ENCODE measurements at places on chromosomes 16 and 17. TPM values are rescaled to one million over a fixed set of nuclear protein-coding genes. Genes with fewer than 3 reads are reported as not detected.
A peak's percentile ranks its signal among the peaks of the same experiment; 100 is the strongest.

DNA sequence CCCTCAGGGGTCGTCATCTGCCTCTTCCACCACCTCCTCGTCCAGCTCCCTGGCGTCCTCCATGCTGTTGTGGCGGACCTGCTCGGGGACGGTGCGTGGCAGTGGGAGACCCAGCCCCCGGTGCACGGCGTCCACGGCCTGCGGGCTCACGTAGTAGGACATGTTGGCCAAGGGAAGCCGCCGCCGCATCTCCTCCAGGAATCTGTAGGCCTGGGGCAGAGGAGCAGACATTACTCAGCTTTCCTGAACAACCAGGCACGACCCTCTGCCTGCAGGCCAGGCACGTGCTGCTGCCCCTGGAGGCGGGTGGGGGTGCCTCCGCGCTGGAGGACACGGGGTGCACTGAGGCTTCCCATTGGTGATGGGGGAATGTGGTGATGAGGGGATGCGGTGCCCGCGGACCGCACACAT is 17.8 kb downstream of the TELO2 start:
- no peak for DNase-seq
- H3K4me1 ChIP-seq, result peaks cover 44% of the 10 kb centered on the region
- H3K4me3 ChIP-seq, result no peak overlapping the region
- H3K27me3 ChIP-seq, result no peaks in the 10 kb centered on the region
- H3K27ac ChIP-seq, result peak overlapping the region; percentile 97

DNA sequence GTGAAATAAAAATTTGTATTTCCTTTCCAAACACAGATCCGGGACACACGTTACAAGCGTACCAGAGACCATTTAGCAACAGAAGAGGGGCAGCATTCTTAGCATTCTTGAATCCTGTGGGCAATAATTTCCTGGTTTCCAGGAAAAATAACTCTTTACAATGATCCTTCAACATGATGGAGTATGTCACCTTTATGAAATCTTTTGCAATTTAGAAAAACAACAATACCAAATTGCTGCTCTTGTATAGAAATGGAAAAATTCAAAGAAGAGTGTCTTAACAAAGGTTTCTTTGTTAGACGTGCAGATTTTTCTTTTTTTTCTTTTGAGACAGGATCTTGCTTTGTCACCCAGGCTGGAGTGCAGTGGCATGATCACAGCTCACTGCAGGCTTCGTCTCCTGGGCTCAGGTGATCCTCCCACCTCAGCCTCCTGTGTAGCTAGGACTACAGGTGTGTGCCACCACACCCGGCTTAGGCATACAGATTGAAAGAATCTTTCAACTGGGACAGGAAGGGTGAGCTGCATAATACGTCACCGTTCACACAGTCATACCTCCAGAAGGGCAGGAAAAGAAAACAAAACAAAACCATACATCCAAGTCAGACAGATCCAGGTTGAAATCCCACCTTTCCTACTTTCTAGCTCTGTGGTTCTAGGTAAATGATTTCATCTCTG is 10.8 kb upstream of the GCSH start:
- DNase-seq, result no peak
- no peaks in the 10 kb centered on the region for H3K36me3 ChIP-seq
- no peaks in the 10 kb centered on the region for H3K27me3 ChIP-seq
- no peak overlapping the region for H3K4me3 ChIP-seq
- H3K4me1 ChIP-seq, result no peaks in the 10 kb centered on the region

DNA sequence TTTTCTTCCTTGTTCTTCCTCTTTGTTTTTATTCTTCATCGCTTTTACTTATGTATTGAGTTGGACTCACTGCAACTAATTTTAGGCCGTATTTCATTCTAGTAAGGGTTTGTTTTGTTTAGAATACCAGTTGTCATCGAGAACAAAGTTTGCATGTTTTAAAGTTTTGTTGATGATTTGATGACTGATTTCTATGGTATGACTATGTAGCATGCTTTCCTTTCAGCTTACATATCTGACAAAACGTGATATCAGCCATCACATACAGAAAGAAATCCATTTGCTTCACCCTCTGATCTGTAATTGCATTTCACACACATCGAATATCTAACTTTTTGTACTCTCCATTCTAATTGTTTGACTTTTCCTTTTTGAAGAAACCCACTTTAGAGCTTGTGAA is 4.0 kb downstream of the PRKCA start:
- peak overlapping the region; percentile 87 for H3K4me3 ChIP-seq
- no peaks in the 10 kb centered on the region for H3K27me3 ChIP-seq
- no peak for DNase-seq
- H3K27ac ChIP-seq, result no peak overlapping the region
- H3K4me1 ChIP-seq, result peaks cover 24% of the 10 kb centered on the region

- H3K27ac ChIP-seq, result peak overlapping the region; percentile 83
Observed at GRCh38 chr17:55576996-55577586, 65.8 kb upstream of the SMIM36 start.

- no peaks in the 10 kb centered on the region for H3K27me3 ChIP-seq
- H3K36me3 ChIP-seq, result peaks cover 33% of the 10 kb centered on the region
- peak within 1 kb of the TSS; percentile 95 for H3K27ac ChIP-seq
- H3K4me3 ChIP-seq, result peak within 1 kb of the TSS; percentile 99
- H3K4me1 ChIP-seq, result peaks cover 47% of the 10 kb centered on the region
Observed at GRCh38 chr17:6640536-6641246, at the start of the genes KIAA0753 and TXNDC17. KIAA0753 (minus strand) TSS chr17:6640711; CDS start chr17:6635103, 5,608 bp downstream. TXNDC17 (plus strand) TSS chr17:6641060; CDS start chr17:6641083, 23 bp downstream.

GRCh38 chr17:16866436-16866835 is 105.5 kb downstream of the TNFRSF13B start:
- no peak for DNase-seq
- no peaks in the 10 kb centered on the region for H3K4me1 ChIP-seq
- H3K36me3 ChIP-seq, result no peaks in the 10 kb centered on the region
- H3K27me3 ChIP-seq, result no peaks in the 10 kb centered on the region
- no peak overlapping the region for H3K27ac ChIP-seq

GRCh38 chr17:28412099-28412498 is 6.1 kb upstream of the SLC46A1 start:
- no peak overlapping the region for H3K4me3 ChIP-seq
- no peak for DNase-seq
- peaks cover 5% of the 10 kb centered on the region for H3K4me1 ChIP-seq

GRCh38 chr17:8224891-8225812 is 14.8 kb upstream of the AURKB start:
- H3K4me1 ChIP-seq, result peaks cover 49% of the 10 kb centered on the region
- DNase-seq, result no peak
- no peak overlapping the region for H3K4me3 ChIP-seq
- H3K27ac ChIP-seq, result peak overlapping the region; percentile 99
- H3K27me3 ChIP-seq, result no peaks in the 10 kb centered on the region
- H3K36me3 ChIP-seq, result peaks cover 29% of the 10 kb centered on the region

- peaks cover 35% of the 10 kb centered on the region for H3K36me3 ChIP-seq
- H3K4me3 ChIP-seq, result no peak overlapping the region
- peaks cover 4% of the 10 kb centered on the region for H3K4me1 ChIP-seq
Observed at GRCh38 chr16:8665529-8665928, 8.9 kb upstream of the ABAT start.

GRCh38 chr17:60091109-60091508 is 12.4 kb upstream of the HEATR6 start:
- no peaks in the 10 kb centered on the region for H3K27me3 ChIP-seq
- peaks cover 4% of the 10 kb centered on the region for H3K4me1 ChIP-seq
- no peak for DNase-seq
- H3K36me3 ChIP-seq, result no peaks in the 10 kb centered on the region

- peak overlapping the region; percentile 55 for H3K27ac ChIP-seq
- peaks cover 42% of the 10 kb centered on the region for H3K27me3 ChIP-seq
- no peak for DNase-seq
Observed at GRCh38 chr17:31491376-31492131, 100.1 kb downstream of the RAB11FIP4 start.

DNA sequence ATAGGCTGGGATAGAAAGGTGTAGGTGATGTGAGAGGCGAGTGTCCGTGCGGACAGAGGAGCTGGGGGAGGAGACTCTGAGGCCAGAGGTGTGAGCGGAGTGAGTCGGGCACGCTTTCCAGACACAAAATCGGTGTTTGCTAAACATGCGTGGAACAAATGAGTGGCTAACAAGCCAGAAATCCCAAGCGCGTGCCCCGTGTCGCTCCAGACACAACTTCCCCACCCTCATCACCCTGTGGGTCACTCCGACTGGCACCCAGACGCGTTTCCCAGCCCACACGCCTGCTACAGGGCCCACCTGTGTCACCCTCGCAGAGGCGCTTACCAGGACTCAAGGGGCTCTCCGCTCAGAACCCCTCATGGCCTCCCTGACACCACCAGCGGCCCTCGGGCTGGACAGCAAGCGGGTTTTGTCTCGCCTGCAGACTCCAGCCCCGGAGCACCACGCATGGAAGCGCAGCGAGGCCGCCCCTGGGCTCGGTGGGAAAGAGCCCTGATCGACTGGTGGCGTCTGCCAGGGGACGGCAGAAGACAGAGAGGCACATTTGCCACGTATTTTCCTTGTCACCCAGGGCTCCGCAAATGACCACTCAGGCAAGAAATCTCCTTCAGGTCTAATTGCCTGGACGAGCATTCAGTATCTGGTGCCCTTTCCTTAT is 6.0 kb upstream of the RPH3AL start:
- peaks cover 3% of the 10 kb centered on the region for H3K27me3 ChIP-seq
- H3K36me3 ChIP-seq, result no peaks in the 10 kb centered on the region
- peaks cover 11% of the 10 kb centered on the region for H3K4me1 ChIP-seq
- H3K4me3 ChIP-seq, result no peak overlapping the region
- DNase-seq, result no peak
- no peak overlapping the region for H3K27ac ChIP-seq

DNA sequence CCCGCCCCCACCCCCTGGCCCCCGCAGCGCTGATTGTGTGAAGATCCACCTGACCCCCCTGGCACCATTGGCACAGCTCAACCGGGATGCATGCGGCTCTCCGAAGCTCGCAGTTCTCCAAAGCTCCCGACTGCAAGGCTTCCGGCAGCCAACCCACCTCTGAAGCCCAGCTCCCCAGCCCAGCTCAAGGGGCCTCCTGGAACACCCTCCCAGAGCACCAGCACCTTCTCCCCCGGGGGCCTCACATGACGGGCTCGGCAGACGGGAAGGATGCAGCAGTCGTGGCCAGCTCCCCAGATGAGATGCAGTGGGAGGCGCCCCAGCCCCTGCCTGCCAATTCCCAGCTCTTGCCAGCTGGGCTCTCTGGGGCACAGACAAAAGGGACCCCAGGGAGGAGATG is 215.3 kb downstream of the ZNF423 start:
- DNase-seq, result no peak
- H3K27me3 ChIP-seq, result no peaks in the 10 kb centered on the region
- peak overlapping the region; percentile 81 for H3K27ac ChIP-seq
- H3K36me3 ChIP-seq, result peaks cover 33% of the 10 kb centered on the region
- H3K4me1 ChIP-seq, result peaks cover 42% of the 10 kb centered on the region

GRCh38 chr16:70158261-70158939 is 15.2 kb upstream of the CLEC18C start:
- H3K27ac ChIP-seq, result no peak overlapping the region
- no peak overlapping the region for H3K4me3 ChIP-seq
- peaks cover 92% of the 10 kb centered on the region for H3K36me3 ChIP-seq
- DNase-seq, result no peak

DNA sequence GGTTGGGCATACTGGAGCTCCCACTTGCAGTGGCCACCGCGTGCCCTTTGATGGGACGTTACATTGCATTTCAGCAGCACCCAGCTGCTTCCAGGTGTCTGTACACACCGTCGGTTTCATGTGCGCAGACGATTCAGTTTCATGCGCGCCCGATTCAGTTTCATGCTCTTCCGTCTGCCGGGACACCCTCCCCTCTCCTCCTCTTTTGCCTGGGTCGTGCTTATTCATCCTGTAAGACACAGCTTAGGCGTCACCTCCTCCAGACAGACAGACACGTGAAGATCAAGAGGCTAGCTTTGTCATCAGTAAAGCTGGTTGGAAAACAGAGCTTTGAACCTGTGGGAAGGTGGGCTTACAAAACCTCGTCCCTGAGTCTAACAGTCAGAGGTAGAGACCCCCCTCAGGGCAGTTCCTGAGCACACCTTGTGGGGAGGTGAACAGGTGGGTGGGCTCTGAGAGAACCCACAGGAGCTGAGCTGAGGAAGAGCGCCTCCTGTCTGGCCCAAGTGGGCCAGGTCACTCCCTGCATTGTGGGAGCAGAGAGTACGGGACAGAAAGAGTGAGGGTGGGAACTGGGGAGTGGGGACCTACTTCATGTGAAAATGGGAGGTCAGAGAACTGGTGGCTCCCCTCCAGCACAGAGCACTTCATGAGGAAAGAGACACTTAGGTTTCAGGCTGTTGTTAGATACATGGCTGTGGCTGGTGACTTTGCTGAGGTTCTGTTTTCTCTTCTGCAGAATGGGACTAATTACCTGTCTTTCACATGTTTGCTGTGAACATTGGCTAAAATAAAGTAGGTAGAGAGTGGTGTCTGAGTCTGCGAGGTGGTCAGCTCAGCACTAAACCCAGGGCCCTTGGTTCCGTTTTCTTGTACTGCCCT is 122.1 kb downstream of the SNX29 start:
- H3K36me3 ChIP-seq, result no peaks in the 10 kb centered on the region
- no peak for DNase-seq
- no peak overlapping the region for H3K27ac ChIP-seq
- H3K4me3 ChIP-seq, result no peak overlapping the region
- H3K4me1 ChIP-seq, result peaks cover 37% of the 10 kb centered on the region

DNA sequence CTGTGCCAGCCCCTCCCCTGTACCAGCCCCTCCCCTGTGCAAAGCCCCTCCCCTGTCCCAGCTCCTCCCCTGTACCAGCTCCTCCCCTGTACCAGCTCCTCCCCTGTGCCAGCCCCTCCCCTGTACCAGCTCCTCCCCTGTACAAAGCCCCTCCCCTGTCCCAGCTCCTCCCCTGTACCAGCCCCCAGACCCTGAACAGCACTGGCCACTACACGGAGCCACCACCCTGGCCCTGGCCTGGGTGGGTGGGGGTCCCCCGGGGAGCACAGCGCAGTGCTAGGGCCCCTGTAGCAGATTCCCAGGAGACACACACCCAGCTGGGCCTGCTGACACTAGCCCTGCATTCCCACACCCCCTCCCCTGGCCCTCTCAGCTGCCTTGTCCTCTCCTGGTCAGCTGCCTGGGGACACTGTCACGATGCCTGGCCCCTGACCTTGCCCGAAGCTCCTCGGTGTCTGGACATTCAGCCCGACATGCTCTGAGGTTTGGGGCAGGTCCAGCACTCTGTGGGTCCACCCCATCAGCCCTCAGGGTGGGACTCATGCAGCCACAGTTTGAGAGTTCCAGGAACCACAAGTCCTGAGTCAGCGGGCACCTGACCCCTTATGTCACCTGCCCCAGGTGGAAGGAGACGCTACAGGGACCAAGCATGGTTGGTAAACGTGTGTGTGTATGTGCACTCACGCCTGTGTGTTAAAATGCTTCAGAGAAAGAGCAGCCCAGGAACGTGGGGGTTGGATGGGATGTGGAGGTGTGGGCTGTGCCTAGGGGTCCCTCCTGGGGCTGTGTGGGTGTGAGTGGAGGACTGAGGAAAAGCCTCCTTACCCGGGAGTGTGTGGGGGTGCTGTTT is 114.2 kb downstream of the METRNL start:
- H3K4me3 ChIP-seq, result no peak overlapping the region
- no peaks in the 10 kb centered on the region for H3K27me3 ChIP-seq
- no peaks in the 10 kb centered on the region for H3K36me3 ChIP-seq

- H3K27ac ChIP-seq, result peak overlapping the region; percentile 26
- H3K4me1 ChIP-seq, result peaks cover 14% of the 10 kb centered on the region
- peaks cover 27% of the 10 kb centered on the region for H3K36me3 ChIP-seq
- H3K4me3 ChIP-seq, result no peak overlapping the region
- H3K27me3 ChIP-seq, result no peaks in the 10 kb centered on the region
Observed at GRCh38 chr16:86531641-86532525, 21.6 kb downstream of the FOXF1 start.

GRCh38 chr16:66099306-66099705 is 267.2 kb upstream of the CDH5 start:
- peaks cover 6% of the 10 kb centered on the region for H3K4me1 ChIP-seq
- no peak for DNase-seq
- H3K36me3 ChIP-seq, result no peaks in the 10 kb centered on the region
- peaks cover 27% of the 10 kb centered on the region for H3K27me3 ChIP-seq
- H3K27ac ChIP-seq, result no peak overlapping the region
- H3K4me3 ChIP-seq, result no peak overlapping the region

The TAF15 gene
- 113 TPM for total RNA-seq

The RNF157 gene
- total RNA-seq, result 4.8 TPM

The ASPA gene
- 2.8 TPM for total RNA-seq

The TOX3 gene
- not detected for total RNA-seq

The KLHL10 gene
- total RNA-seq, result not detected

Data from left ventricle myocardium inferior (tissue), 1 donor.